ENCODE measurements at places on chromosomes 5 and 9.

- DNase-seq: no peak
Measured at GRCh38 chr5:107284822-107285525, 385.8 kb downstream of the EFNA5 start.

DNA sequence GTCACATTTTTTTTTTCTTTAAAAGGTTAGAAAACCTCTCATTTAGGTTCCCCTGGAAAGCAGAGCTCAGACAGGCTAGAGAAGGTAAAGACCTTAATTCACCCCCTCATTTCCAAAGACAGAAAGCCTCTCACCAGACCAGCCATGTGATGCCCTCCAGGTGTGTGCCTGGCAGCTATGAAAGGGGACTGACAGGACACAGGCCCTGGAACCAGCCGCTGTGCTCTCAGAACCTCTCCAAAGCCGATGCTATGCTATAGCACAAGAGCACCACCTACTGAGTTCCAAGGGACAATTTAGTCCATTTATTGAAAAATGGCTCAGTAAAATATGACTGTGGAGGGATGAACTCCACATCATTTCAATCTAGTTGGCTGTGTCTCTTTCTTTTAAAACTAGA is 48.8 kb downstream of the FANCC start:
- no peak for DNase-seq

DNA sequence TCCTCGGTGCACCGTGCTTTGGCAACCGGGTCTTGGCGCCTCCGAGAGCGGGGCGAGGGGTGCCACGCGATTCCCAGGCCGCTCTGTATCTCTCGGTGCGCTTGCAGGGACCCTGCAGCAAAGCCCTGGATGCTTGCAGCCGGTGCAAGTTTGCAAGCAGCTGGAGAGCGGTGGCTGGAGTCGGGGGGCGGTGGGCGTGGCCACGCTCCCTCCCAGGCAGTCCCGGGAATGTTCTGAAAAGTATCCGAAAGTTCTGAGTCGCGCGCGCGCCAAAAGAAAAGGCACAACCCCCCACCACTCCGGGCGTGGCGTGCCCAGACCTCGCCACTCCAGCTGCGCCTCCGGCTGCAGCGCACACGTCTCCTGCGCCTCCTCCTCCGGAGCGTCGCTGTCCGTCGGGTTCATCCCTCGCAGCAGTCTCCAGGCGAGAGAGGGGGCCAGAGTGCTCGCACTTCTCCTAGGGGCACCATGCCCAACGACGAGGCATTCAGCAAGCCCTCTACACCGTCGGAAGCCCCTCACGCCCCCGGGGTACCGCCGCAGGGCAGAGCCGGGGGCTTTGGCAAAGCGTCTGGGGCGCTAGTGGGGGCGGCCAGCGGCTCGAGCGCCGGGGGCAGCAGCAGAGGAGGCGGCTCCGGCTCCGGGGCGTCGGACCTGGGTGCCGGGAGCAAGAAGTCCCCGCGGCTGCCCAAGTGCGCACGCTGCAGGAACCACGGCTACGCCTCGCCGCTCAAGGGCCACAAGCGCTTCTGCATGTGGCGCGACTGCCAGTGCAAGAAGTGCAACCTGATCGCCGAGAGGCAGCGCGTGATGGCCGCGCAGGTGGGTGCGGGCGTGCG is at the start of gene DMRT1:
Gene DMRT1 (plus strand): TSS at position 327 of the 839 bp plus-strand sequence. CDS start 142 bp downstream, at position 469.
- DNase-seq: no peak

DNA sequence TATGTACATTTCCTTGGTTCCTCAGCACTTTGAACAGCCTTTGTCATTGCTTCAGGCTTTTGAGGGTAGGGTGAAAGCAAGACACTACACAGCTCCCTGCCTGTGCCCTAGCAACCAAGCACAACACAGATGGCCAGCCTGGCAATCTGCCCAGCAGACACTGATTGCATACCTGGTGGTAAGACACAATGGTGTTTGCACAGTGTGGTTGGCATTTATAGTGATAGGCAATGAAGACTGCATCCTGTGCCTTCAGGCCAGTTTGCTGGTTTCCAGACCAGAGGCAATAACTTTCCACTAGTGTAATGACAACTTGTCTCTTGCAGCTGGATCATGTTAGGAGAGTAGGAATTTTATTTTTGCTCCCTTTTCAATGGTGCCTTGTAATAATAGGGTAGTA is 144.5 kb upstream of the TNC start:
- DNase-seq: no peak

DNA sequence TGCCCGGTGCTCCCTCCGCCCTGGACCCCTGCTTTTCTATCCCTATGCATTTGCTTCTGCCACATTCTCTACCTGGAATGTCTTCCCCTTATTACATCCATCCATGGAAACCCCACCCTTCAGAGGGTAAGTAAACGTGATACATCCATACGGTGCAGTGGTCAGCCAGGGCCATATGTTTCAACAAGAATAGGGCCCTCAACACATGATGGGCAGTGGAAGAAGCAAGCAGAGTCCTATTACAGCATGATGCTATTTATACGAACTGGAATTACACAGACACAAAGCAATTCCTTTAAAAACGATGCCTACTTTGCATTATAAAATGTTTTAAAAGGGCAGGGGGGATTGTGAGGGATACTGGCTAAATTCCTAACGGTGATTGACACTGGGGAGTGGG is 38.2 kb upstream of the PTGS1 start:
- no peak for DNase-seq

DNA sequence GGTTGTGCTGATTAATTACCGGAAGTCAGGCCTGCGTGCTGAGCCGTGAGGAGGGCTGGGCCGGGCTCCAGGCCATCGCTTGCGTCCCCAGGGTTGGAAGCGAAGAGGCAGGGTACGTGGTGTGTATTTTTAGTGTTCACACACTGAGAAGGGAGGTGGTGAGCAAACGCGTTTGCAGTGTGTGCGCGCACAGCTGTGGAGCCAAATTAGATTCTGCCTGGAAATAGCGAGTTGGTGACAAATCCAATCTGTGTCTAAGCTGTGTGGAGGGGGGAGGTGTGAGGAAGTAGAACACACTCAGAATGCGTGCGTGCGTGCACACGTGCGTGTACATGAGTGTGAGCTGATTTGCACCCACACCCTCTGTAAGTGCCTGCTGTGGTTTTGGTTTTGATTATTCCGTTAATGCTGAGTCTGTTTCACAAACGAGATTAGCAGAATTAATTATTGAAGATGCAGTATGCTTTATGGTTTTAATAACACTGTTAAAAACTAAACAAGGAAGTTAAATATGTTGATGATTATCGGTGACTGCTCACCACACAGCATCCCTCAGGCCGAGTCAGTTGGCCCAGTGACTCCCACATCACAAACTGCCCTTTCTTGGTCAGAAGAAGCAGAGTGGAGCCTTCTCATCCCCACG is 111.8 kb upstream of the FCN2 start:
- no peak for DNase-seq

DNA sequence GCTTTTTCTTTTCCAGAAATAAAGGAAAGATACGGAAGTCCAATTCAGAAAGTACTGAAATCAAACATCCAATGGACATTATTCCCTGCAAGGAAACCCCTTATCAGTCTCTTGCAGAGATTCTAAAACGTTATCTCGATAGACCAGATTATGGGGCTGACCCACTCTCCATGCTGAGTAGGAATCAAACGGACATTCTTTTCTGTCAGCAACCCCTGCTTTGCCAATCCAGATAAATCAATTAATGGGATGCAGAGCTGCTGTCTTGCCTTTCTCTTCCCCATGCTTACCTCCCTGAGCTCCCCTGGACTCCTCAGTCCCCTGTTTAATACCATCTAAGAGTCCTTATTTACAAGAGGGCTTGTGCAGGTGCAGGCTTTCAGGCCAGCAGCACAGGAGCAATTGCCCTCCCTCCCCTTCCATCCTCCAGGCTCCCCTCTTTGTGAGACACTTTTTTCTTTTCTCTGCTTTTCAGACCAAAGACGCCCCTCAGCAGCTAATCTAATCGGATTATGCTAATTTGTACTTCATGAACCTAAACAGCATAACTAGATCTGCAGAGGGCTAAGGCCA is 14.2 kb downstream of the TAL2 start:
- DNase-seq: no peak

- DNase-seq: no peak
Measured at GRCh38 chr5:94793816-94794198, 175.3 kb downstream of the SLF1 start.

- no peak for DNase-seq
Measured at GRCh38 chr5:159749146-159749545, 167.1 kb upstream of the ADRA1B start.

DNA sequence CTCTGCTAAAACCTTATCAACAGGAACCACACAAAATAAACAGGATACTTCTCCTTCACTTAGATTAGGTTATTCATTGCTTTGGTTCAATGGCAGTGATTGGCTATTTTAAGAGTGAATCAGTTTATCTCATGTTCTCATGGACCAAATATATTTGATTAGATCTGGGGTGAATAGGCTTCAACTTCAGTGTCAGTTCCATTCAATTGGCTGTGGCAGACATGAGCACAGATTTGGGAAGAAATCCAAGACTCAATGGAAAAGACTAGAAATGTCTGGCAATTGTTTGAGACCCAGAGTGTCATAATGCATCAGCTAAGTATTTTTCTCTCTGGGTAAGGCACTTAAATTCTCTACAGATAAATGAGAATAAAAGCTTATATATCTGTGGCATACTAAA is 37.1 kb downstream of the CDH18 start:
- DNase-seq: no peak

DNA sequence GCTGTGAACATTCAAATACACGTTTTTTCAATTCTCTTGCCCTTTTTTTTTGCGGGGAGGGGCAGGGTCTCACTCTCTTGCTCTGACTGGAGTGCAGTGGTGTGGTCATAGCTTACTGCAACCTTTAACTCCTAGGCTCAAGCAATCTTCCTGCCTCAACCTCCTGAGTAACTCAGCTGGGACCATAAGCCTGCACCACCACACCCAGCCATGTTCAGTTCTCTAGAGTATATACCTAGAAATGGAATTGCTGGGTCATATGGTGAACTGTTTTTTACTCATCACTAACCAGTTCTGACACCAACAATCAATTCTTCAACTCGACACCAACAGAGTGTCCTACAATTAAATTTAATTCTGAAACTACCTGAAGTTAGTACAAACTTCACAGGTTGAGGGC is 85.5 kb upstream of the ZNF169 start:
- no peak for DNase-seq

- DNase-seq: no peak
Measured at GRCh38 chr5:65478336-65478735, 3.4 kb downstream of the ADAMTS6 start.

DNA sequence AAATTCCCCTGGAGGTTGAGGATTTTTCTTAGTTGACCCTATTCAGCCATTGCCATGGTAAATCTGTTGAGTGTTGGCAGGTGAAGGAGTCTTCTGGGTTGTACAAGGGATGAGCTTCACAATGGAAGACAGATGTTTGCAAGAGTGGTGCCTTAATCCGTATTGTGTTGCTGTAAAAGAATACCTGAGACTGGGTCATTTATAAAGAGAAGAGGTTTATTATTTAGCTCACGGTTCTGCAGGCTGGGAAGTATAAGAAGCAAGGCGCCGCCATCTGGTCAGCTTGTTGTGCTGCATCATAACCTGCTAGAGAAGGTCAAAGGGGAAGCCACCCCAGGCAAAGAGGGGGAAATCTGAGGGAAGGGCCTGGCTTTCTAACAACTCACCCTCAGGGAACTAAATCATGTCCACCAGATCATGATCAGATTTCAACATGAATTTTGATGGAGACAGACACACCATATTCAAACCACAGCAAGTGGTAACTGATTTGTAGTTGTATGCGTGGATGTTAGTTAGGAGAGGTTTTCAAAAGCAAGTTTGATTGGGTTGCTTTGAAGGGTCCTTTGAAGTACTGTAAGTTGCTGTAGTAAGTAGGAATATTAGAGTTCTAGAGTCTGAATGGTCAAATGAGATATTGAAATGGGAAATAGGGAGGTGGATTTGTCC is 2.5 kb downstream of the TNPO1 start:
- peak; percentile 35 for DNase-seq

- no peak for DNase-seq
Measured at GRCh38 chr5:39934830-39935229, 510.1 kb upstream of the DAB2 start.

- DNase-seq: no peak
Measured at GRCh38 chr5:179749857-179750508, 17.4 kb downstream of the MAML1 start.

GRCh38 chr5:10615693-10616092 is 51.8 kb downstream of the ANKRD33B start:
- DNase-seq: no peak

DNA sequence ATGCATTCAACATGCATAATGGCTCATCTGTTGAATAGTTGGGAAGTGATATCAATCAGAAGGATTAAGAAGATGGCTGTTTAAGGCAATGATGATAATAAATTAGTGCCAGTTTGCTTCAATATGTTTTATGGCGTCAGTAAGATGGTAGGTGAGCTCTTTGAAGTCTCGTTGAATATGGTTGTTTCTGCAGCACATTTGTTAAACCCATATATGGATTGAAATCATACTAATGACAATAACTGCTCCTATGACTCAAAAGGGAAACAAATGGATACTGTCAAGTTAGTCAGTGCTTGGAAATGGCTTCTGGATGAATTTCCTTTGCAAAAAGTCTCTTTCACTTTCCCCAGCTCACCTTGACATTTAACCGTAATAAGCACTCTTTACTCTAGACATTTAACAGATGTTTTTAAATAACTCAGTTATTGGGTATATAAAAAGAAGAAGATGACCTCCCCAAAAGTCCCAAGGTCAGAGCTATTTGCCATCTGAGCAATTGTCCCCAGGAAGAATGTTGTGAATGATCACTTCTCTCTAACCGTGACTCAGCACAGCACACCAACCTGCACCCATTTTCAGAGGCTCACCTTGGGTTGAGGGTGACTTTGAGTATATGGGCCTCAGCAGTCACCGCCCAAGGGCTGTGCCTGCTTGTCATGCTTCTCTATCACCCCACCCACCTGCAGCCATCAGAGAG is 133.4 kb downstream of the GRIA1 start:
- DNase-seq: no peak

DNA sequence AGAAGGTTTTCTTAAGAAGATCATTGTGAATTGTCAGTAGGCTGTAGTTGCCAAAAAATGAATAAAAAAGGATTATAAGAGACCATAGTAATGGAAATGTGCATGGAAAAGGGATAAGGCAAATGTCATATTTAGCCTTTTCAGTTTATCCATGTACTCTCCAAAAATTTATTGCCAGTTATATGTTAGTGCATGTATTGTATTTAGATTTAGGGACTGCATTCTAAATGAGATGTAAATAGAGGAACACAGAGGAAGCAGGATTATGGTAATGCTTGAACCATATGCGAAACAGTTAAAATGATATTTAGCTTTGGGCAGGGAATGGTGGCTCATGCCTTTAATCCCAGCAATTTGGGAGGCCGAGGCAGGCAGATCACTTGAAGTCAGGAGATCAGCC is 33.0 kb downstream of the DDX46 start:
- no peak for DNase-seq

Measured in stimulated activated CD4-positive, alpha-beta T cell treated with anti-CD3 and anti-CD28 coated beads, Interleukin-12 subunit alpha, Interleukin-12 subunit beta, amount 100 ng/mL, for 4 hours (primary cell).